ENCODE measurements at places on chromosomes 11 and 22.

- no peak for DNase-seq
Observed at GRCh38 chr11:44469412-44469811, 96.1 kb upstream of the CD82 start.

DNA sequence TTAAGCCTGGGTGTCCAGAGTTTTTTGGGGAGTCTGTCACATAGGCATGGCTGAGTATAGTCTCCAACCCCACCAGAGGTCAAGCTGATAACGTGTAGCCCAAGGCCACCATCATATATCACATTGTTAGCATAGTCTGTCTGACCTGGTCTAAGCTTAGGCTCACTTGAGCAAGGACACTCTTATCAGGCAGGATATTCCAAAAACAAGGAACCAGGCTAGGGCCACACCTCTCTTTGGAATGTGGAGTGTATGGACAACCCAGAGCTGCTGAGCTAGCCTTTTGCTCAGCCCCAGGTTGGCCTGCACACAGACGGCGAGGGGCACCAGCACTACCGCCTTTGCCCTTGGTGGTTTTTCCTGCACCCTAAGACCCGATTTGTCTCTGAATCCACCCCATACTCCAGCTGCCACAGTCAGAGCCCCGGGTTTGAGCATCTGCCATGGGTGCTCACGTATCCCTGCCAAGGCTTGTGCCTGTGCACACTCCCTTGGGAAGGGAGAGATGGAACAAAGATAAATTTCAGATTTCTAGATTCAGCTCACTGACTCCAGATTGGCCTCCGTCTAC, 7.2 kb downstream of the SNAP29 start:
- no peak for DNase-seq

DNA sequence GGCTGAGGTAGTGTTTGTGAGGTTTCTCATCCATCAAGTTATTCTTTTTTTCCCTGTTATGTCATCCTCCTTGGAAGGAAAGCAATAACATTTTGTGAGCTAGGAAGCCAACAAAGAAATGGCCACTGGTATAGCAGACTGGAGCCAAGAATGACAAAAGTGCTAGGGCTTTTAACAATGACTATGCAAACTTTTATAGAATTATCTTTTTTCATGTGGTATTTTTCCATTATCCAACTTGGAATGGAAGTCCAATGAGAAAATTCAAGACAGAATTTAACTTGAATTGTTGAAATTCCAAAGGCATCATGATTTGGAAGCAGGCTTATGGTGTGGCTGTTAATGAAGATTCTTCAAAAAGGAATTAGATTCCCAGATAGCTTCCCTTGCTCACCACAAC, 216.4 kb upstream of the PDGFD start:
- DNase-seq, result no peak

DNA sequence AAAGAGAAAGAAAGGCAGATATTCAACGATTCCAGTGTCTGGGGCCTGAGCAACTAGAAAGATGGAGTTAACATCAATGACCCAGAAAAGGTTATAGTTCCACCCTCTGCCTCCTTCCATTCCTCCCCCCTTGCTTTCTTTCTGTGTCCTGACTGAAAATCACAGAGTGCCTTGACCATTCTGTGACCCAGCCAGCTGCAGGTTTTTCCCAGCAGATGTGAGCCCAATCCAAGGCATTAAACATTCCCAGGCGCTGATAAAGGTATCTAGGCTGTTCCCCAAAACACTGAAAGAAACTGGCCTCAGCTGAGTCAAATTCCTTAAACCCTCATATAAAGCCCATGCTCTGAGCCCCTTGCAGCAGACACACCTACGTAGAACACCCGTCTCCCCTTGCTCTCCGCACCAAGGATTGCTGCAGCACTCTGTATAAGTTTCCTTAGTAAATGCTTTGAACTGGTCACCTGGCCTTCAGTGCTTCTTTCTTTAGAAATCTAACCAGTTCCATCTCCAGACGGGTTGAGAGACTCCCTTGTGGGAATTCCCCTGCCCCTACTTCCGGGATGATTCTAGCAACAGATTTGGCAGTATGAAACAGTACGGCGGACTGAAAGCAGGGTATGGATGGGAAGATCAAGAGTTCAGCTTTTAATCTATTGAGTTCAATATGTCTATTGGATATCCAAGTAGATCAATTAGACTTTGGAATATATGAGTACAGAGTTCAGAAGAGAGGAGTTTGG, 48.8 kb upstream of the ZC3H12C start:
- DNase-seq, result no peak

DNA sequence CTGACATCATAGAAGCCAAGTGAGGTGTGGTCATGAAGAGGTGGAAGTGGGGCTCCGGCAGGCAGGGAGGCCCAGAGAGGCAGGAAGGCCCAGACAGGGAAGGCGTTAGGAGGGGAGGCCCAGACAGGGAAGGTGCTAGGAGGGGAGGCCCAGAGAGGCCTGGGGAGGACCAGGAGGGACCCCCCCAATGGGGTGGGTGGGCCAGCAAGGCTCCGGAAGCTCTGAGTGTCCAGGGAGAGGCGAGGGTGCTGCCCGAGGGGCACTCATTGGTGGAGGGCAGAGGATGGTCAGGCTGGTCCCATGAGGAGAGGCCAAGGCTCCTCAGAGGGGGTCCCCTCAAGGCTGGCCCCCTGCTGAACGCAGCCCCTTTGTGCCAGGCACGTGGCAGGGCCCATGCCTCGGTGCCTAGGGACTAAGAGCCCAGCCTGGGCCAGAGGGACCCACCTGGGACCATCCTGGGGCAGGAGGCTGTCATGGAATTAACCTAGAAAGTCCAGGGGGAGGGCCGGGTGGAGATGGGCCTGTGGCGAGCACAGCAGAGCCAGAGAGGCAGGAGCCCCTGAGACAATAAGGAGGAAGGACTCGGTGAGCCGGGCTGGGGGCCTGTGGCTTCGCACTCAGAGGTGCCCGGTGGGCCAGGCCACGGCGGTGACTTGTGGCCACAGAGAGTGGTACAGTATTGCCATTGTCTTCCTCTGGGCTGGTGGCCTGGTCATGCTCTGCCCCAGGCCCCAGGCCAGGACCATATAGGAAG, 12.2 kb downstream of the PHLDA2 start:
- DNase-seq, result no peak

- no peak for DNase-seq
Observed at GRCh38 chr11:11871991-11872401, 30.2 kb downstream of the USP47 start.

DNA sequence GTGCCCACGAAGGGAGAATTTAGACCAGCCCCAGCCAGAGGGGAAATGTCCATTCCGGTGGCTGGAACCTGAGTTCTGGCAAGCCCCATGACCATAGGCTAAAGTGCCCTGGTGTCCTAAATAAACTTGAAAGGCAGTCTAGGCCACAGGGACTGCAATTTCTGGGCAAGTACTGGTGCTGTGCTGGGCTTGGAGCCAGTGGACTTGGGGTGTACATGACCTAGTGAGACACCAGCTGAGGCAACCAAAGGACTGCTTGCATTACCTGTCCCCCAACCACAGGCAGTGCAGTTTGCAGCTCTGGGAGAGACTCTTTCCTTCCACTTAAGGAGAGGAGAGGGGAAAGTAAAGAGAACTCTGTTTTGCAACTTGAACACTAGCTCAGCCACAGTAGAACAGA, 23.7 kb downstream of the RRP8 start:
- no peak for DNase-seq

- DNase-seq, result no peak
Observed at GRCh38 chr22:26619510-26619909, 1.7 kb upstream of the CRYBB1 start.

DNA sequence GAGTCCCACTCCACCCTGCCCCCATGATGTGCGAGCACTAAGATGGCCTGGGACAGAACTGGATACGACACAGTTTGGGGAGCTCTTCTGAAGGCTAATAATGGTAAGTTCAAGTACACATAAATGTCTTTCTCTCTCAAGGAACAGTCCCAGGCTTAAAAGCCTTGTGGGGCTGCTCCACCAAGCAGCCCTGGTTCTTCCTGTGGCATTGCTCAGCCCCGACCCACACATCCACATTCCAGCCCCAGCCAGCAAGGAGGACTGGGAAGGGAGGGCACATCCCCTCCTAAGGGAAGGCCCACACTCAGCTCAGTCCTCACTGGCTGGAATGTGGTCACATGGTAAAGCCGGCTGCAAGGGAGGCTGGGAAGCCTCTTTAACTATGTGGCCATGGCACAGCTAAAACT, 13.3 kb upstream of the MB start:
- no peak for DNase-seq

DNA sequence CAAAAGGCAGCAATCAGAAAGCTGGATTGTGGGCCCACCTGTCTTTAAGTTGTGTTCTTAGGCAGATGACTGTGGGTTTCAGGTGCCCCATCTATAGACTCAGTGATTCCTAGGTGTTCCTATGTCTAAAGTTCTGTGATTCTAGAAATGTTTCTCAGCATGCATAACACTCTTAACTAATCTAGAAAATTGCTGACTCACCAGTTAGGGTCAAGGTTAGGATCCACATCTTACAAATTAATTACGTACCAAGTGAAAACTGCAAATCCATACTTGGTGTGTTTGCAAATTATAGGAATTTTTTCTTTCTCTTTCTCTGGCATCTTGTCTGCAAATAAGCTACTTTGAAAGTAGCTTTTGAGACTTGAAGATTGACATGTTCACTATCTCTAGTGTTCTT, 7.7 kb downstream of the CECR2 start:
- no peak for DNase-seq

DNA sequence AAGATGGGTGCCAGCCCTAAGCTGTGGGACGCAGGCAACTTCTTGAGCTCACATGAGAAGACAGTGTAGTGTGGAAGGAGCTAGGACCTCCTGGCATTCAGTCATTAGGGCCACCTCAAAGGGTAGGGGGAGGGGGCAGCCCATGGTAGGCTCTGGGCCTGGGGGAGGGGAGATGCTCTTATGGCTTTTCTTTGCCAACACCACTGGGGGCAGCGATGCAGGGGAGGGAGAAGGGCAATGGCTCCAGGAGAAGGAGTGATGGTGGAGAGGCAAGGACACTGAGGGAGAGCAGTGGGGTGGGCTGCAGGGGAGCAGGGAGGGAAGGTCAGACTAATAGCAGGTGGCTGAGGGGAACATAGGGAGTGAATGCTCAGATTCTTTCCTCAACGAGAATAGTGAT, 63.3 kb upstream of the SUSD2 start:
- DNase-seq, result no peak
